ENCODE measurements at places on chromosomes 11 and 22.

DNA sequence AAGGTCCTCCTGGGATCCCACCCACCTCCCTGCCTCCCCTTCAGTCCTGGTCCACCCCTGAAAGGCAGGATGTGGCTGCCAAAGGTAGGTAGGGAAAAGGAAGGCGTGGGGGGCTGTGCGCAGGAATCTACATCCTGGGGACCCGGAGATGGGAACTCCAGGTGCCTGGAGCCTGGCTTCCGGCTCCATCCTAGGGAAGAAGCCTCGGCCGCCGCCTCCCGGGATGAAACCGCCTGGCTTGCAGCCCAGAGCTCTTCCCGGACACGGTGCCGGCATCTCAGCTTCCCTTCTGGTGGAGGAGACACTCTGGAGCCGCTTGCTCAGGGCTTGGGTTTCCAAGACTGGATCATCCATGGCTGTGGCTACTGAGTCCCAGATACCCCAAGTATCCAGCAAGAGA is 33.3 kb upstream of the PDGFB start:
- DNase-seq = no peak

- no peak for DNase-seq
Observed at GRCh38 chr11:78061088-78061920, 2.4 kb upstream of the THRSP start.

DNA sequence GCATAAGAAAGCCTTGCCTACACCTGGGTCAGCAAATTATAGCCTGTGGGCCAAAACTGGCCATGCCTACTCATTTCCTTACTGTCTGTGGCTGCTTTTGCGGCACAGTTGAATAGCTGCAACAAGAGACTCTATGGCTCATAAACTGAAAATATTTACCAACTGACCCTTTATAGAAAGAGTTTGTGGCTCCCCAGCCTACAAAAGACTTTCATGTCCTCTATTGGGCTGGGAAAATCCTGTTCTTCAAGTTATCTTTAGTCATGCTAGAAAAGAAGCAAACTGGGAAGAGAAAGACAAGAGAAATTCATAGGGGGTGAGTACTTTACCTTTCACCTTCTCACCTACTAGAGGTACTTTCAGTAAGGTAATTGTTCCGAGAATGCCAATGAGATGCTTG is 175.1 kb downstream of the SWAP70 start:
- no peak for DNase-seq

- peak; percentile 10 for DNase-seq
Observed at GRCh38 chr11:2445746-2446551, 1.1 kb downstream of the KCNQ1 start.

- no peak for DNase-seq
Observed at GRCh38 chr11:111762981-111763643, 3.1 kb downstream of the PPP2R1B start.

DNA sequence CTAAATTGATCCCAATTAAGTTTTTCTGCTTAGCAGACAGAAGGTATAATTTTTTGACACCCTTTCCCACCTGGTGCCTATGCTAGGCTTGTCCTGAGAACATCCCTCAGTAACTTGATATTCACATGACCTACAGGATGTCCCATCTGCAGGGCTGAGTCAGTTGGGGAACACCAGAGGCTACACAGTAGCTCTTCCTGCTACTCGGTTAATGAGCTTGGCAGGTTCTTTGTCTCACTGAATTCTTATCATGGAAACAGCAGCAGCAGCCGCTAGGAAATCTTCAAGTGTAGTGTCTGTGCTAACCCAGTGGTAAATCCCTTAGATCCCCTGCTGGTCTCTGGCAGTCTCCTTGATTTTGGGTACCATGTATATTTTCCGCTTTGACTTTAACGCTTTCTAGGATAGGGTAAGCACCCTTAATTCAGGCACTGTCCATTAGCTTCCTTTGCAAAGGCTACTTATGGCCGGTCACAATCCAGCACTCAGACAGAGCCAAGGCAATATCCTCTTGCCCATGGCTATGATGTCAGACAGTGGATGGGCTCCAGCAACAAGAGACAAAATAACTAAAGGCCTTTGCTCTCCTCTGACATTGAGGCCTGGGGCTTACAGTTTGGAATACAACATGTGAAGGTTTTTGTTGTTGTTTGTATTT is 8.5 kb downstream of the MRPL16 start:
- no peak for DNase-seq

DNA sequence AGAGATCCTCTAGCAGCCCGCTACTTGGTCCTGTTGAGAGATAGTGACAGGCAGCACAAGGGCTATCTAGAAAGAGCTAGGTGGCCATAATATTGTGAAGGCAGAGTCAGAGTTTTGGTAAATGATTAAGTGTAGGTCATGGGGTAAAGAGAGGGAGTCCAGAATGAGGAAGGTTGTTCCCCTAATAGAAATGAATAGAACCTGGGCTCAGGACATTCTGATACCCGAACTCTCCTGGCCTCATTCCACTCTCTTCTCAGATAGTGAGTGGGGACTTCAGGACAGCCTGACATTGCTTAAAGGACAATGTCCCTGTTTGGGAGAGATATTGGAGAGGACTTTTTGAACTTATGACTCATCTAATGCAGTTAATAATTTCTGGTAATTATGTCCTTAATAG is 20.6 kb downstream of the SLC5A1 start:
- DNase-seq = no peak

Data from activated CD4-positive, alpha-beta T cell treated with anti-CD3 and anti-CD28 coated beads, Interleukin-2, amount 50 U/mL, for 48 hours (primary cell).